Cerebellar nuclear complex (tissue), 1 donor: ENCODE measurements at places on chromosomes 5 and 9.
A peak's percentile ranks its signal among the peaks of the same experiment; 100 is the strongest.

GRCh38 chr5:168822745-168823281 lies 243.6 kb upstream of the PANK3 start:
- no peak for DNase-seq

DNA sequence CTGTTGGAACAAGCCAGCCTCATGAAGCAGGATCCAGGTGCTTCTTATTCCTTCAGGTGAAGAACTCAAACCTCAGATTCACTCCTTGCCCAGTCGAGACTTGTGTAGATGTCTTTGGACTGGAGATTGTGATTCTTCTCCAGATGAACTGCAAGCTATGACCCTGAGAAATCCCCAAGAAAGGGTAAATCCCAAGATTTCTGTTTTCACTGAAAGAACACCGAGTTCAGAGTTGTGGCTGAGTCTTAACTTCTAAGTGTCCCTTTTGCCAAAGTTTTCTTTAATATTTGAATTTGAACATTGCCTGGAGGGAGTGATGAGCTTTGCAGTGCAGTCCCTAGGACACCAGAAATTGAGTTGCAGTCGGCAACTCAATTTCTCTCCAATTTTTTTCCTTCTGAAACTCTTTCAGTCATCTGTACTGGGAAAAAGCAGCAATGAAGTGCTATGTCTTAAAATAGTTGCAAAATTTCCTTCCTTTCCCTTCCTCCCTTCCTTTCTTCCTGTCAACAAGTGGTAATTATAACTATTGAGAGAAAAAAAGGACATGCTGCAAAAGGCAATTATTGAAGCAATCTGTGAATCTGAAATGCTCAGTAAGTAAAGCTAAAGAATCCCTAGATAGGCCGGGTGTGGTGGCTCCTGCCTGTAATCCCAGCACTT lies 56.1 kb downstream of the ANKRD55 start:
- DNase-seq: no peak

- no peak for DNase-seq
These were observed 274.8 kb downstream of the DOCK8 start for GRCh38 chr9:489198-490197.

DNA sequence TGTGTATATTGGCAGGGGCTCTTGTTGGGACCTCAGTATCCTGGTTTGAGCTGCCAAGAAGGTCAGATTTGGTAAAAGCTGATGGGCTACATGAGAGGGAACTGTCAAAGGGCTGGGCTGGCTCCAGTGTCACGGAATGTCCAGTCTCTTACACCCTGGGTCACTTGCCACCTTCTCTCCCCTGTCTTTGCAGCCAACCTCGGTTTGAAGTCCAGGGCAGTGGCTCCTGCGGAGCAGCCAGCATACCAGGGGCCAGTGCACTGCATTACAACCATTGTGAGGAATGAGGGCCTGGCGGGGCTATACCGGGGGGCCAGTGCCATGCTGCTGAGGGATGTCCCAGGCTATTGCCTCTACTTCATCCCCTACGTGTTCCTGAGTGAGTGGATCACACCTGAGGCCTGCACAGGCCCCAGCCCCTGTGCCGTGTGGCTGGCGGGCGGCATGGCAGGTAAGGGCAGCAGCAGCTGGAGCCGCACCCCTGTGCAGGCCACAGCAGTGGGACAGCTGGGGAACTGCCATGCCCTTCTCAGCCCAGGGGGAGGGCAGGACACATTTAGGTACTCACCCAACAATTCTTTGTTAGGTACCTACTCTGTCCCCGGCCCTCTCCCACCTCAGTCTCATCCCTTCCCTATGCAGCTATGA lies 24.2 kb downstream of the IL9 start:
- no peak for DNase-seq

DNA sequence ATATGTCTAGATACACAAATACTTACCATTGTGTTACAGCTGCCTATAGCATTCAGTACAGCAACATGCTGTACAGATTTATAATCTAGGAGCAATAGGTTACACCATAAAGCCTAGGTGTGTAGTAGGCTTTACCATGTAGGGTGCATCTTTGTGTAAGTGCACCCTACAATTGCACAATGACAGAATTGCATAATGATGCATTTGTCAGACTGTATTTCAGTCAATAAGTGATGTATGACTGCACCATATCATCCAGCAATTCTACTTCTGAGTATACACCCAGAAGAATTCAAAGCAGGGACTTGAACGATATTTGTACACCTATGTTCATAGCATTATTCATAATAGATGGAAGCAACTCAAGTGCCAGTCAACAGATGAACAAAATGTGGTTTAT lies 100.4 kb upstream of the SLC44A1 start:
- no peak for DNase-seq

- no peak for DNase-seq
These were observed 290.6 kb downstream of the MARCHF11 start for GRCh38 chr5:15889001-15889400.

DNA sequence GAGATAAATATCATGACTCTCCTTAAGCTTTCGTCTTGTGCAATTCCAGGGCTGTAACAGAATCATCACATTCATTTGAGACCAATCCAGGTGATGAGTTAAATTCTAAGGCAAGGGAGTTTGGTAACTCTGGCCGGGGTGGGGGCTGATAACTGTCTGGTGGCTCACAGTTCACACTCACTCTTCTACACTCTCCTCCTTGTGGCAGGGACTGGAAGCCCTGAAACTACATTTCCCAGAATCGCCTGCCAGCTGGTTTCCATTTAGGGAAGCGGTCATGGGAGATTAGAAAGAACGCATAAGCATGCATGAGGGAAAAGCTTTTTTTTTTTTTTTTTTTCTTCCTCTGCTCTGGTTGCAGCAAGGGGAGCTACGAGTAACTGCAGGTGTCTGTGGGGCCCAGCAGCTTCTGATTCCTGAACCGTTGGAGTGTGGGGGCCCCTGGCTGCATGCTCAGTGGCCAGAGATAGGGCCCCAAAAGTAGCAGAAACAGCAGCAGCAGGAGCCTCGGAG lies 154.8 kb upstream of the TBC1D2 start:
- peak; percentile 3 for DNase-seq

DNA sequence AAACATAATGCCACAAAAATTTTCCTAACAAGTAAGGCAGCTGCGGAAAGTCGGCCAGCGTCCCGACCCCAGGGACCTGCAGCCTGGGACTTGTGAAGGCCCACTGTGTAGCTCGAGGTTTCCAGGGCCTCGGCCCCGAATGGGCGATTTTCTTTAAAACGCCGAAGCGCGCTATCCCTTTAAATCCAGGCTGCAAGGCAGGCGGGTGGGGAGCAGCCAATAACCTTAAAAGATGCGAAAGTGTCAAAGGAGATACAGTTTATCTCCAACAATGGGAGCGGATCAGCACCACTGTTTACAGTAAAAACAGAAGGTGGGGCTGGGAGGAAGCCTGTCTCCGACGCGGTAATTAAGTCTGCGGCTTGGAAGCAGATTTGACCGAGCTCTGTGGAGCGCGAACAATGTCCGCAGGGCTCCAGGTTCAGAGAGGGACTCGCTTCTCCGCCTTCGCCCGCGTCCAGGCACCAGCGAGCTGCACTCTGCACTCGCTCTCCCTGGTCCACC lies 1.7 kb upstream of the ZSWIM6 start:
- no peak for DNase-seq

DNA sequence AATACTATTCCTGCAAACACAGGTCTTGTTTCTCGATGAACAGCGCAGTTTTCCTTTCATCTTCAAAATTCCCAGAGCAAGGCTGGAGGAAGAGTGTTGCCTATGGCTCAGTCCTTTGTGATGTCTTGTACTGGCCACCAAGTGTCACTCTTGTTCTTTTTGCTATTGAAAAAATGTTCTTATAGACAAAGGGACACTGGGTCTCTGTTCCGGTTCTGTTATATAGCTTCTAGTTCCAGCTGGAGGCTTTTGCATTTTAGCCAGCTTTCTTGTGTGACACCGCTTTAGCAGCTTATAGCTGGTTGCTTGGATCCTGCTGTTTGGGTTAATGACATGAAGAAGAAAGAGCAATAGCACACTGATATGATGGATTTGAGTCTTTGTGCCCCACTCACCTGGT lies 343.7 kb upstream of the KCNN2 start:
- DNase-seq: no peak

DNA sequence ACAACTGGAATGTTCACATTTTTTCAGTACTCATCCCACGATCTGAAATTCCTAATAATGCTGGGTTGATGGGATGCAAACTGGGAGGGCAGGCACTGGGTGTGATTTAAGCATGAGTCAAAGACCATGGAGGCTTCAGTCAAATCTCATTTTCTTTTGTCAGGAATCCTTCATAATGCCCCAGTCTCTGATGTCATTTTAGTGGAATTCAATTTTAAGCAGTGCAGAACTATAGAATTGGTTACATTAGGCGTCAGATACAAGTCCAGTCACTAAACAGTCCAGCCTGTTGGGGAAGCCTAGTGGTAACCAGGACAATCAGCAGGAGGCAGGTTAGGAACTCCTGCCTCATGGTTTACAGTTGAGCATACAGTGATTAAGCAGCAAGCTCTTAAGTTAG lies 41.0 kb upstream of the TMEM215 start:
- DNase-seq: no peak

DNA sequence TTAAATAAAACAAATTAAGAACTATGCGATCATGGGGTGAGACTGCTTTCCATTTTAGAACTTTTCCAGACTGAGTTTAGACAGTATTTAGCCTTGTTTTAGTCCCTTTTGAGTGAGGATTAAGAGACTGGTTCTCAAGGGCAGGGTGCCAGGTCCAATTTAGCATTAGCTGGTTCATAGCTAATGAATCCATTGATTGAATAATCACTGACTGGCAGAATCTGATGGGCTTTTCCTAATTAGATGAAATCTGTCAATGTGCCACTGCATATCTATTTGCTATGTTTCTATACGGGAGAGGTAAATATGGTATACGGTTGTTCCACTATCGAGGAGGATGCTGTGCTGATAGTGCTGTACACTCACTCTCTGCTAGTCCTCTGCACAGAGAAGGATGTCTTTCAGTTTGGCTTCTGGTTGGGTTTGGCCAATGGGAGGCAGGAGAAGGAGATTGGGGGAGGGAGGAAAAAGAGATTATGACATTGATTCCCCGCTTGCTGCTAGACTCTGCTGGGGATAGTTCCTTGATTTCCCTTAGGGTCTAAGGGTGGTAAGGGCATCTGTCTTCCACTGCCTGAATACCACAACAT lies 496.6 kb downstream of the CTNND2 start:
- DNase-seq: no peak

- no peak for DNase-seq
These were observed 23.1 kb downstream of the ADGRD2 start for GRCh38 chr9:124473310-124473709.

- no peak for DNase-seq
These were observed 37.1 kb upstream of the OLFM1 start for GRCh38 chr9:135050072-135050990.

DNA sequence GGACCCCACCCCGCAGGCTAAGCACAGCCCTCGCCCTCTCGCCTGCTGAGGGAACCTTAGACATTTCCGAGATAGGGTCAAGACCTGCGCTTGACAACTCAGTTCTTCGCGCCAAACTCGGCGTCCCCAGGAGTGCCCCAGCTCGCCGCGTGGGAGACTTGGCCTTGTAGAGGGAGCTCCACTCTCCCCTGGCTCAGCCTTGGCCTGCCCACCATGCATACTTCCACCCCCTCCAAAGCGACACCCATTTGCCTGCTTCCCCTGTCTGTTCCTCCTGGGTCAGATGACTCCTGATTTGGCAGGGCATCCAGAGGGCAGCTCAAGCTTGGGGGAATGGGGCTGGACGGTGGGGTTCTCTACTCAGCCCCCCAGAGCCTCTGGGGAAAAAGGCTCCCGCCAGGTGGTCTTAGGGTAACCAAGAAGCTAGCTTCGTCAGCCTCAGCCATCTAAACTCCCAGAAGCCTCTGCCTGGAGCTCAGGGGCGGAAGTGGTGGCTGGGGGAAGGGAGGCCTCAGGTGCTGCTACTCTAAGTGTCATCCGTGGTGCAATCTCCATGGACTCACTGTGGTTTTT lies 560 bp downstream of the DOCK2 start:
- DNase-seq: no peak

DNA sequence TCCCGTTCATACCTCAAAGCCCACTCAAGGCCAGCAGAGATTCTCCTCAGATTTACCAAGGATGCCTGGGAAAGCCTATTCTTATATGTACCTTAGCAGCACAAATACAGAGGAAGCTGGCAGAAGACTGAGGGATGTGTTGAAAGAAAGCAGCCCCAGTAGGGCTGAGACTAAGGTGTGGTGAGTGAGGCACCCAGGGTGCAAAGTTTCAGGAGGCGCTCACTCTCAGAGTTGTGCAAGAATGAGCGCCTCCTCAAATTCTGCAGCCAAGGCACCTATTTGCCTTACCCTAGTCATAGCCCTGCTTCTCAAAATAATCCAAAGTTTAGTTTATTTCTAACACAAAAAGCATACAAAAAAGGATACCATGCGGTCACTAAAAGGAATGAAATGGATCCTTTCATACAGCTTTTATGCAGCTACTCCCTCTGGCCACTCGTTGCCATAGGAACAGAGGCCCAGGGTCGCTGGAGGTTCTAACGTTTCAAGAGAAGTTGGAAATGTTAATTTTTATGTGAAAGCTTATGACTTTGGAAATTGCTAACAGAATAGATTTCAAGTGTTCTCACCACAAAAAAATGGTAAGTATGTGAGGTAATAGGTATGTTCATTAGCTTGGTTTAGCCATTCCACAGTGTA lies 79.7 kb upstream of the SMIM23 start:
- no peak for DNase-seq

GRCh38 chr5:154284433-154284832 lies 93.9 kb downstream of the GALNT10 start:
- no peak for DNase-seq

GRCh38 chr5:173679909-173680630 lies 63.6 kb upstream of the BOD1 start:
- no peak for DNase-seq

DNA sequence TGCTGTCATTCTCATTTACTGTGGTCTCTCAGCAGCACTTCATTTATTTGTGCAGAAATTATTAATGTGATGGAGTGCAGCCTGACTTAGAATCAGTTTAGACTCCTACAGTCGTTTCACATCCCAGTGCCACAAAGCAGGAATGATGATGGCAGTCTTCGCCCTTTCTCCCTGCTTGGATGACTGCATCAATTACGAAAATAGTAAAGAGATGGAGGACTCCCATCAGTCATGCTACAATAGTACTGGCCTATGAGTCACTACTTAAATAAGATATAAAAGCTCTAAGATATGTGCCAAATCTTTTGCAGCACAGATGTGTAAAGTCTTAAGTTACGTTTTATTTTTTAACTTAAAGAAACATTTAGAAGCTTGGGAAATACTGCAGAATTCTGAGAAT lies 263.9 kb downstream of the CHSY3 start:
- no peak for DNase-seq

DNA sequence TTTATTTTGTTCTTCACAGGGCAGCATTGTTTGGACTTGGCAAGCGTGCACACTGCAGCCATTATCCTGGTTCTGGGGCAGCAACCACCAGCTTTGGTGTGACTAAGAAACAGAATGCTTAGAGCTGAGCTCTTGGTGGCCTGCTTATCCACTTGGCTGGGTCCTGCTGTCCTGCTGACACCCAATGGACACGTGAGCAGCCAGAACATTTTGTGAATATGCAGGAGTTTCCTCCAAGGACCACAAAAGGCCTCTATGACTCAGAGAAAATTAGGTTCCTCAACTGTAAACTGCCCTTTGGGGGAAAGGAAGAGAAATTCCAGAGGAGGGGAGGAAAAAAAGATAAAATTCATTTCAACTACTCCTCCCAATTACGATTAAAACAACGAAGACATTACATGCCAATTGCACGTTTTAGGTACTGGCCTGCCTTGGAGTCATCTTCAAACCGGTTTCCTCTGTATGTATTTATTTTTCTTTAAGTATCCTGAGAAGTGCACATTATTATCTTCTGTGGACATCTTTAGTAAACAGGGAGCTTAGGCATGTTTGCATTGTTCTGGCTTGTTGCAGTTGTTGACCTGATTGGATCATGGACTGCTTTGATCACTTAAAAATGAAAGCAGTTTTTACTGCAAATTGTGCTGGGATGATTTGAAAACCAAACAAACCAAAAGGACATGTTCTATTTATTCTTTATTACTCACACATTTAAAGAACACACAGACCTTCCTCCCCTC lies 82.3 kb upstream of the TLE4 start:
- no peak for DNase-seq
